ACHN (cell line): ENCODE measurements at places on chromosomes 2 and 18.

- DNase-seq: no peak
Observed at GRCh38 chr2:181673173-181673572, 7.1 kb downstream of the NEUROD1 start.

DNA sequence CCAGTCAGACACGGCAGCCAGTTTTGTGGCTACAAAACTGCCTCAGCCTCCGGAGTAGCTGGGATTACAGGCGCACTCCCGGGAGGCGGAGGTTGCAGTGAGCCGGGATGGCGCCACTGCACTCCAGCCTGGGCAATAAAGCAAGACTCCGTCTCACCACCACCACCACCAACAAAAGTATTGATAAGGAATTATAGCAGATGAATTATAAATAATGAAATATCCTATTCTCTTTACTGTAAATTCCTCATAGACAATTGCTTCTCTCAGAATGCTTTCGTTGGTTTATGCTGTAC is 1.4 kb upstream of the FAM161A start:
- DNase-seq: no peak

DNA sequence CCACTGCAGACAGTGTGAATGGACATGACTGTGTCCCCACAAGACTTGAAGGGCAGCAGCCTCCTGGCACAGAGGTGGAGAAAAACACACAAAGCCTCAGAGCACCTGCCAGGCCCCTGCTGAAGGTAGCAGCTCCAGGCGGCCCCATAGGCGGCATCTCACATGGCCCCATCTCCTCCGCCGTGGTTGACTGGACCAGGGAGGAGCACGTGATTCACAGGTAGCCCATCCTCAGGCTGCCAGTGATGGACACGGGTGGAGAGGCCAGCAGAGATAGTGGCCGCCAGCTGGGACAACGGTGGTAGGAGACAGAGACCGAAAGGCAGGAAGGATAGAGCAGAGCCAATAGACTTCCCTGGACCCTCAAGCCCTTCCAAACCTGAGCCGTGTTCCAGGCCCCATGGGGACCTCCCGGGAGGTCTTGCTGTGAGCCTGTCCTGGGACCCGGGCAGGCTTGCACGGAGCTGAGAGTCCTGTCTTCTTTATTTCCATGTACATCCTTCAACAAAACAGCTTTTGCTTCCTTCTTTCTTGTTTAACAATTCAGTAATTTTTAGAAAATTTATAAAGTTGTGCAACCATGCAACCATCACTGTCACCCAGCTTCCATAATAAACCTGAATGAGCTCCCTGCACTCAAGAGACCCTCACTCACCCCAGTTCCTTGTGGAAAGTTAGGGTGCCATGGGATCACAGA is 26.9 kb downstream of the GPR55 start:
- no peak for DNase-seq

- DNase-seq: no peak
Observed at GRCh38 chr2:121039679-121040078, 245.3 kb downstream of the TFCP2L1 start.

DNA sequence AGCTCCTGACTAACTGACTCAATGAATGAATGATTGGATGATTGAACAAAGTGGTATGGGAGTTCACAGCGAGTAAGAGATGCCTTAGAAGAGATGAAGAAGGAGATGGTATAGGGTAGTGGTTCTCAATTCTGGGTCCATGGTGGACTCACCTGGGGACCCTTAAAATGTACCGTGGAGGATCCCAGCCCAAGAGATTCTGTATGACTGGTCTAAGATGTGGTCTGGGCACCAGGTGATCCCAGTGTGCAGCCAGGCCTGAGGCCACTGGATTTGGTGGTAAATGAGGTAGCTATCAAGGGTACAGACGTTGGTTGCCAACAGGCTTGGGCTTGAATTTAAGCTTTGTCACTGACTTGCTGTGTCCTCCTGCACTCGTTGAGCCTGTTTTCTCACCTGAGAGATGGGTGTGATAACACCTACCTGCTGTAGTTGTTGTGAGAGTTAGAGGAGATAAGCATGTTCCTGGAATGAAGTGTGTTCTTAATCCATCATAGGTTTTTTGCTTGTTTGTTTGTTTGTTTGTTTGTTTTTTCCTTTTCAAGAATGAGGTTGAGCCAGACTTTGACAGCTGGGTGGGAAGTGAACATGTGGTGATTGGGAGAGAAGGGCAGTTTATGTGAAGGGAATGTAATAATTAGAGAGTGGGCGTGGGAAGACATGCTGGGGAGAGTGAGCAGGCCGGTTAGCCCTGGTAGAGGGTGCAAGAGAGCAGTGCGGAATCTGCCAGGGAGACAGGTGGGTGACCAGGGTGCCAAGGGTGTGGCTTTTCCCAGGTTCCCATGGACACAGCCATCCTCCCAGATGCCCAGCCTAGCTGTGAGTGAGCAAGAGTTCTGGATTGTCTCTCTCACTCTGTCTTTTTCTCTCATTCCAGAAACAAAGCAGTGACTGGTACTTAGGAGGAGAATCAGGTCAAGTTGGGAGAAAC is 31.4 kb upstream of the IL1B start:
- no peak for DNase-seq

- DNase-seq: no peak
Observed at GRCh38 chr2:232228971-232229894, 149.3 kb upstream of the ALPP start.

DNA sequence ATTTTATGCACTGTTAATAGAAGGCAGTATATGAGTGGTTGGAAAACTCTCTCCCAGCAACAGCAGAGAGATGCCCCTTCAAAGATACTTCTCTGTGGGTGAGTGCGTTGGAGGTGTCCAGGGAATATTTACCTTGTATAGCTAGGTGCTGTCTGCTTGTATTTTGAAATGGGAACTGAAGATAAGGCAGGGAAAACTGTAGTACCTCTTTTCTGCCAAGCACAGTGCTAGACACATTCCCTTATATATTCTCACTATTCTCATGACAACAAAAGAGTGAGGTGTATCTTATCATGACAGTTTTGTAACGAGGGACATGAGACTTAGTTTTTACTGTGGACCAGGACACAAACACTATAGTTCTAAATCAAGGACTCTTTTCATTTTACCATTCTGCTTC is 2.1 kb downstream of the TTC39C start:
- DNase-seq: peak; percentile 10

DNA sequence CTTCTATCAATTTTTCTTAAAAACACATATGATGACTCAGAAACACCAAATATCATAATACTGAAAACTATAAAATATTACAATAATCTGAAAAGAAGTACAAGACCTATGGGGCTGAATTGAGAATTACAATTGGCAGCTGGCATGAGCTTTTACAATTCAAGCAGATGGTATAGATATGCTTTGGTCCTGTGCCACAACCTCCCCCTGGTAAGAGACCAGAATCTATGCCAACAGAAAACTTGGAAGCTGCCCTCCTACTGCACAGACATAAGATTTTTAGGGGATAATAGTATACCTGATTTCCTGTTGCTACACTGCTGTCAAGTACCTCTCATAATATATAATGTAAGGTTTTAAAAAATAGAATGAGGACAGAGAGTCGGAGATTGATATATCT is 46.8 kb upstream of the CDH7 start:
- DNase-seq: no peak

DNA sequence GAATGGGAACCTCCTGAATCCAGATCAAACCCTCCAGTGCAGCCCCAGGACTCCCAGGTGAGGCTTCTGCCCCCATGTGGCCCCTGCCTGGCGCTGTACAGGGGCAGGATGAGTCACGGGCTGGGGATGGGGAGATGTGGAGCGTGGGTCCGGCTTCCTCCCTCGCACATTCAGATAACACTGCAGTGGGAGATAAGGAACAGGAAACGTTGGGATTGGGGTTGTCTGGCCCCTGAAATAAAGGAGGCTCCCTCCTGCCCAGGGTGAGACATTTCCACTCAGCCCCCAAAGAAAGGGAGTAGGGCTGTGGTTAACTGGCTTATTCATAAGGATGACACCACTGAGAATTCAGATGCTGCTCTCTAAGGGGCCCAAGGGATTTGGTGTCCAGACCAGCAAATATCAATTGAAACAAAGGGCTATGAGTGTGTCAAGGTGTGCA is 30.7 kb downstream of the IGFBP5 start:
- peak; percentile 6 for DNase-seq

DNA sequence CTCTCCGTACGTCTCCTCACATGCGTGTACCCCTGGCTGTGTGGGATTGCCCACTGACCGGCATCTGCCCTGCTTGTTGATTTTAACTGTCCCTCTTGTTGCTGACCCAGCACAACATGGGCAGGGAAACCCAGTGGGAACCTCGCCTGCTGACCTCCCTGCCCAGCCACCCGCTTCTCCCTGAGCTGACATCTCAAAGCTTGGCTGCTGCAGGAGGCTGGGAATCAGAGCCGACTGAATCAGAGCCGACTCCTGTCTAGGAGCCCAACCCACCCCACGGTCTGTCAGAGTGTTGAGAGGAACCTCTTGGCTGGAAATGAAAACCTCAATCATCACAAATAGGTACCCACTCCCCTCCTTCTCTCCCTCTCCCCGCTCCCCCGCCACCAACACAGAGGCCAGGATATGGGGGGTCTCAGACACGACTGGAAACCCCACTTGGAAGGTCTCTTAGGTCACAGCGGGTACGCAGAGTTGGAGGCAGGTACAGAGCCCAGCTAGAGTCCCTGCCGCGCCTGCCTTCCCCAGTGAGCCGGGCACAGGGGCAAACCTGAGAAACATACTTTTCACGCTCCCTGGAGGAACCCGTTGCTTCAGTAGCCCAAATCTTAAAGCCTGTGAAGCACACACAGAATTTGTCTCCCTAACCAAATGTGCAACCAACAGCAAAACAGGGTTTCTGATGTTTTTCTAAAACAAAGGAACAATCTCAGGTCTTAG is 784 bp downstream of the EDAR start:
- DNase-seq: no peak

DNA sequence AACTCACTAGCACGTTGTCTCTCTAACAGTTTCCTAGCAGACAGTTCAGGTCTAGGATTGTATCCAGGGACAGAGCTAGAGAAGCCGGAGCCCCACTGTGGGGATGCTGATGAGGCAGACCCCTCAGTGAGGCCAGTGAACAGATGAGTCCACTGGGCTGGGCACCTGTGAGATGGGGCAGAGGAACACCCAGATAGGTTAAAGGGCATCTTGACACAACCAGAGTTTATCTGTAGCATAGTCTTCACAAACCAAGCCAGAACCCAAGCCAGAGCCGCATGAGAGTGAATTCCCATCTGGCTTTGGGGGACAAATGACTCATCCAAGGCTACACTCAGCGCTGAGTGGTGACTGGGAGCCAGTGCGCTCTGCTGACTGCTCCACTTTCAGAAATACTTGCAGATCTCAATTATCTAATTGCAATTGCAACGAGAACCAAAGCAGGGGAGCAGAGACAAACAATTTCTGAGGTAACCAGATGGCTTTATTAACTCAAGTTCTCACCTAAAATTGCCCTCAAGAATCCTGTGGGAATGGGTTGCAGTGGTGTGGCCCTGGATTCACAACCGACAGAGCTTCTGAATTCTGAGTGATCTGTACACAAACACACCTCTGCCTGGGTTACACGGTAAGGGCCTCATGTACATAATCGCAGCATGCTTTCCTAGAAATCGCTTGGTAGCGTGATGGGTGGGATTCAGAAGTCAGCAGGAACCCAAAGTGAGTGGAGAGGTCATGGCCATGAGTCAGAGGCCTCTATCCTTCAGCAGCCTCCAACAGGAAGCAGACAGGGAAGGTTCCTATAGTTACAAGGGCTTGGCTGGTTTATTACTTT is 48.7 kb upstream of the MSH2 start:
- DNase-seq: peak; percentile 93

GRCh38 chr2:191565647-191566198 is 112.2 kb upstream of the NABP1 start:
- no peak for DNase-seq

DNA sequence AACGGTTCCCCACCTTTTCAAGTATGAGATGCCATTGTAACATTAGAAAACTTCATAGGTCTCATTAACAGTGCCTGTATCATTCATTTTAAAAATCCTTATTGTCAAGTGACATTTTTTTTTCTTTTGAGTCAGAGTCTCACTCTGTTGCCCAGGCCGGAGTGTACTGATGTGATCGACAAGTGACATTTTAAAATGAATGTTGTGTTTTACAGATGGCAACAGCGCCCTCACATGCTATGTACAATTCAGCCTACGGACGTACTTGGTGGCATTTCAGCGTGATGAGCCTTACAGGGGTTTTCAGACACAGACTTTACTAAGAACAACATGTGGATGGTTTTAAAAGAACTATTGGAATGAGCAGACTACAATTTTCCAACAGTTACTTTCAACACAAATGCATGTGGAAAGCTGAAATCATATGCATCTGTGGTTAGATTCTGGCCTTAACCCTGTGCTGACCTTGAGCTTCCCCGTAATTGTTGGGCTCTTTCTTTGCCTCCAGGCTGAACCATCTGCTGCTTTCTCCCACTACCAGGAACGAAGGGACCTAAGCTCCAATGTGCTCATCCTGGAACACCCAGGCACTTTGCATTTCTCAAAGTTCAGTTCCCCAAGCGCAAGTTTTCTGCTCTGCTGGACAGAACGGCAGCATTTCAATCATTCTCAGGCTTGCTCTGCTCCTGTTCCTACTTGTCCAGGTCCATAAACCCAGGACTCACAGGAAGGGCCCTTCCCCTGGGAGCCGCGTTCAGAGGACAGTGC is 119.9 kb upstream of the NDUFV2 start:
- DNase-seq: peak; percentile 71

- DNase-seq: no peak
Observed at GRCh38 chr2:224869601-224870233, 153.6 kb upstream of the CCDC195 start.

DNA sequence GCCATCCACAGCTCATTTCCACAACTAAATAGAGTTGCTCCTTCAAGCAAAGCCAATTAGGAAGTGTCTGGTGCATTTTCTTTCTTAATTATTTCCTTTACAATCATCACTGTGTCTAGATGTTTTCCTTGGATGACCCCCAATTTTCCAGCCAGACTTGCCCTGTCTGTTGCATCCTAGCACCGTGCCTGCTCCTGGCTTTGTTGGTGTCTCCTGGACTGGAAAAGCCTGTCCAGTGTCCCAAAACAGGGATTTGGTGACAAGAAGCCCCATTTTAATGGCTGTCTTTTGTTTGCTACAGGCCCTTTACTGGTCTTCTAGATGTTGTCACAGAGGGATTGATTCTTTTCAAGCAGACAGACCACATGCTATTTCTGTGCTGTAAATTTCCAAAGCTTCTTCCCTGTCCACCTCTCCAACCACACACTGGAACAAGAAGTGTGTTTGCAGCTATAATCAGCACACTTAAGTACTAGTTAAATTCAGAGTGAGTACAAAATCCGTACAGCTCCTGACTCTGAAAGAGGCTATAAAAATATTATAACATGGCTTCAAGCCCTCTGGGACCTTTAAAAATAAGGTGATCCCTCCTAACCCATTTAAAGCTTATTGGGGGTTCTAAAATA is 38.4 kb downstream of the RNF144A start:
- DNase-seq: no peak

GRCh38 chr2:155209696-155210450 is 511.4 kb downstream of the KCNJ3 start:
- no peak for DNase-seq

DNA sequence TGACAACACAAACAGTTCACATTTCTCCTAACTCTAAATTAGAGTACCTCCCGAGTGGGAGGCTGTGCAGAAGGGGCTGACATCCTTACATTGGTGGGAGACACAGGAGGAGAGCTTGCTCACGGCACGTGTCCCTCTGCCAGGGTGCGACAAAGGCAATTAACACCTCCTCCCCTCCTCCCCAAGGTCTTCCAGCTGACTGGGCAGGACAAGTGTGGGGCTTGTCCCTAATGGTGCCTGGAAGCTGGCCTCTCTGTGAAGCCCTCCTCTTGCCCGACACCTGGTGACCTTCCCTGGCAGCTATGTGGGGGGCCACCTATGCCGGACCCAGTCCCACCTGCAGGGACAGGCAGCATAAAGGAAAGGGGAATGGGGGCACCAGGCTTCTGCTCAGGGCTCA is 57.0 kb downstream of the FAM168B start:
- DNase-seq: no peak

- DNase-seq: no peak
Observed at GRCh38 chr2:143615562-143615961, 486.3 kb downstream of the ARHGAP15 start.
